ENCODE measurements at places on chromosomes 3 and 15. TPM values are rescaled to one million over a fixed set of nuclear protein-coding genes. Genes with fewer than 3 reads are reported as not detected.

DNA sequence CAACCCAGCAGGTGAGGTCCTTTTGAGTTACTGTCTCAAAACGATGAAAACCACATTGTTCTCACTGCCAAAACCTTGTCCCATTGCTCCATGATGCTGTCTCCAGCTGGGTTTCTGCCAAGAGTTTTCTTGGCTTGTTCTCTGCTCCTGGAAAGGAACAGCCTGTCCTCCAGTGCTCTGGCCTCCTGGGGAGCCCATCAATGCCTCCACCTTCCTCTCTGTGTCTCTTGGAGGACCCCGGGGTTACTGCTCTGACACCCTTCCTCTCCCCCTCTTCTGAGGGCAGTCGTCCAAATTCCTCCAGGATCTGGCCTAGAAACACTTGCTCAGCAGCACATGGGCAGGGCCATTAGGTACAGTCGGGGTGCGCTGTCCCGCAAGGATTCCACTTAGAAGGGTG lies 63.9 kb upstream of the RGMA start:
- peak; percentile 81 for DNase-seq

GRCh38 chr3:8516047-8516661 lies 14.5 kb downstream of the LMCD1 start:
- no peak for DNase-seq

GRCh38 chr15:96553451-96553850 lies 223.0 kb downstream of the NR2F2 start:
- no peak for DNase-seq

FRG2C gene
- not detected for total RNA-seq

RTP4 gene
- total RNA-seq, result 1.0 TPM

Measured in left ventricle myocardium superior (tissue), 1 donor.